ENCODE measurements at places on chromosomes 2 and 18.

GRCh38 chr18:8942021-8942908 lies 160.2 kb upstream of the NDUFV2 start:
- DNase-seq, result no peak

DNA sequence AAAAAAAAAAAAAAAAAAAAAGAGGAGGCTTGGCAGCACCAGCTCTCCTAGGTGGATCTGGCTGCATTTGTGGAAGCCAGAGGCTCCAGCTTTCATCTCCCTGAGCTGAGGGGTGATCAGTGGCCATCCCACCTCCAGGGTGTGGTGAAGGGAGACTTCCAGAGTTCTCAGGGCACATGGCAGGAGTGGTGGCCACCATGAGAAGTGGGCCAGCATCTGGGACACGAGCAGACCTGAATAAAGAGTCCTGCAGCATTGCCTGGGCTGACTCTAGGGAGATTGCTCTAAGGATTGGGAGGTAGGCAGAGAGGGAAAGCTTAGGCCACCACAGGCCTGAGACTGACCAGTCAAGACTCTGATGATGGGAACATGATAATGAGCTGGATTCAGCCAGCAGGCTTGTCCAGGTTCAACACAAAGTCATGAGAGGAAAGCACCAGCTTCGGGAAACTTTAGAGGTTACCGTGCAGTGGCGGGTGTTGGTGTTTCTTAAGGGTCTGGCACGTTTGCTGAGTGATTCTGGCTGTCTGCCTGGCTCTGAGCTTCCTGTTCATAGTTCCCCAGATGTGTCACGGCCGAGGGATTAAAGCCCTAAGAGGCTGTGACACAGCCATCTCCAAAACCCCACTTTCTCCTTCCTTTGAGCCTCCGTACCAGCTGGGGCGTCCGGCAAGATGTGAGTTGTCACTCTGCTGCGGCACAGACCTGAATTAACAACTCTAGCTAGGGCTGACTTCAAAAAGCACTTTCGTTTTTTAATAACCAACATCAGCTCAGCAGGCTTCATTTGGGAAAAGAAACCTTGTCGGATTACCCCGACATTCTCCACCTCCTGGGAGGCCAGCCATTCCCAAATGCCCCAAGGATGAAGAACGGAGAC lies 38.3 kb upstream of the IL1R1 start:
- DNase-seq, result no peak

GRCh38 chr2:23734416-23734815 lies 192.5 kb downstream of the ATAD2B start:
- peak; percentile 15 for DNase-seq

DNA sequence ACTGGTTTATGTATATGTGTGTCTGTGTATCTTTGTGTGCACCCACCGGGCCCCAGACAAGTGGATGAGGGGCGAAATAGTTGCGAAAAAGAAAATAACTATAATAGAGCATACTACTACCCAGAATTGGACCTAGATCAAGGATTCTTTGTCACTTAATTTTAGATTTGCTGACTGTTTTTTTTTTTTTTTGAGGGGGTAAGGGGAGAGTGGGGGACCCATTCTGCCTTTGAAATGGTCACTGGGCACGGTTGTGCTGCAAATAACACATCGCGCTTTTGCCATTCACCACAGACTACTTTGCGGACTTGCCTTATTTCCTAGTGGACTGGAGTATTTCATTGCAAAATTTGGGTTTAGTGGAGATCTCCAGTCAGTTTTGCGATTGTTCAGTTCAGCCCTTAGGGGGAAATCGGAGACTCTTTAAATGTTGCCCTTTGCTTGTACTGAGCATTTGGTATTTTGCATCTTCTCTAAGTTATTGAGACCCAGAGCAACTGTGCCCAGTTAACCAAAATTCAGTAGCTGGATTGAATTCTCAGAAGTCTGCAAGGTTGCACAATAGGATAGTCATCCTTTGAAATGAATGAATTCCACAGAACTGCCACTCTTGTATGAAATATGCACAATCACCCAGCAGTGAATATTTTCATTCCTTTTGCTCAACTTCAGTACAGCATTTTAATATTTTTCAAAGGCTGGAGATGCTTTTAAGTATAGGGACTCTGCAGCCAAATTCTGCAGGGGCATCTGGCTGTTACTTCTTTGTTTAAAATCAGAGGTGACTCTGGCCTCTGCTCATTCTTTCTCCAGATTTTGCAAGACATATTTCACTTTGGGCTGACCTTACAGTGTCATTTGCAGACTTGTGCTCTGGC lies 2.9 kb downstream of the TRIB2 start:
- no peak for DNase-seq

GRCh38 chr2:183248866-183249567 lies 124.8 kb downstream of the NUP35 start:
- no peak for DNase-seq

DNA sequence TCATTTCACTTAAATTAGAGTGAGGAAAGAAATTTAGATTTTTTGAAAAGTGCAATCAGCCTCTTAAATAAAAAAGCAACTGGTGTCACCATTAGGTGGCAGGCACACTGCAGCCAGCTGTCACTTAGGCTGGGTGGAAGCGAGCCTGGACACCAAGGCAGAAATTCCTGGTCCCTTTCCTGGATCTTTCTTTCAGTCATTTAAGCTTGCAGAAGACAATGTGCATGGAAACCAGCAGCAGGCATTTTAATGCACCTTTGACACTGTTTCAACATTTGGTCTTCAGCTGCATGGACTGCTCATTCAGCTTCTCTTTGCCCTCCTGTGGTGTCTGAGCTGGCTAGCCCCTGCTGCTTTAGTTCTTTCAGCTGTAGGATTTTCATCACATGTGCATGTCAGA lies 61.0 kb downstream of the AQP4 start:
- DNase-seq, result no peak

GRCh38 chr2:137658433-137658832 lies 305.8 kb upstream of the HNMT start:
- no peak for DNase-seq

DNA sequence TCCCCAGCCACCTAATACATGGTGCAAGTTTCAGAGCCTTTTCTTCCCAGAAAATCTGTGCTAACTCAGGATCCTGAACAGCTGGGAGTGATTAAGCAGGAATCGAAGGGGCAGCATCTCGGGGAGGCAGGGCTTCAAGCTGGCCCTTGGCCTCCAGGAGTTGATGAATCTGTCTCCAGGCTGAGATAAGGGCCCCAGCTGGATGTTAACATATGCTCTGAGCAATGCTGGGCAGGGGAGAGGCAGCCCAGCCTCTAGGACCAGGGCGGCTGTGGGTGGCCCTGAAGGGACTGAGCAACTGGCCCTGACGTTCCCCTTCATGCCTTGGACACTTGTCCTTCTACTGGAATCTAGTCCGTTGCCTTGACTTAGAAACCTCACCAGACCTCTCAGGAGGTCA lies 84.1 kb upstream of the EPC2 start:
- no peak for DNase-seq

DNA sequence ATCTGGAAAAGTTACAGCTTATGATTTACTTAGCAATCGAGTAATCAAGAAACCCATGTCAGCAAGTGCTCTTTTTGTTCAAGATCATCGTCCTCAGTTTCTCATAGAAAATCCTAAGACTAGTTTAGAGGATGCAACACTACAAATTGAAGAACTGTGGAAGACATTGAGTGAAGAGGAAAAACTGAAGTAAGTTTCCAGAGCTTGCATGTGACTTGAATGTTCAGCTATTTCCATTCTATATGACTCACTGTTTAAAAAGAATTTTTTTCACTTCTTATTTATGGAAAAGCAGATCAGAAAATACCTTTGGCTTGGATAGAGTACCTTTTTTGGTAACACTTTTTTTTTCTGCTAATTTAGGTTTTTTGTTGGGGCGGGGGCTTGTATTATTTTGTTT lies 70.7 kb downstream of the PMS1 start:
- no peak for DNase-seq

- DNase-seq, result no peak
Observed at GRCh38 chr2:220273082-220273481, 645.7 kb downstream of the SLC4A3 start.

DNA sequence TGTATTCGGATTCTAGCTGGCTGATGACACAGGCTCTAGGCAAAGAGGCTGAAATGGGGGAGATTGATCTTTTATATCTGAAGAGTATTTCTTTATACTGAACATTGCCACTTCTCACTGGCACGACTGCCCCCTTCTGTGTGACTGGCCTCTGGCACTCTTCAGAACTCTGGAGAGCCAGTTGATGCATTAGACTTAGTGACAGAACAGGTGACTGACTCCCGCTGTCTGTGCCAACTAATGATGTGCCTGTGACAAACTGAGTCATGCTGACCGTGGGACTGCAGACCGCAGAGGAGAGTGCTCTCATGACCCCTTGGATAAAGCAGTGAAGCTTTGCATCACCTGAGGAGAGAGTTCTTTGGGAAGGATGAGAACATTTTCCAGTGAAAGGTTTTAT lies 14.4 kb downstream of the MGAT5 start:
- DNase-seq, result no peak

- DNase-seq, result no peak
Observed at GRCh38 chr2:99851089-99851488, 291.3 kb downstream of the AFF3 start.

- DNase-seq, result no peak
Observed at GRCh38 chr2:165697748-165698443, 96.2 kb downstream of the GALNT3 start.

DNA sequence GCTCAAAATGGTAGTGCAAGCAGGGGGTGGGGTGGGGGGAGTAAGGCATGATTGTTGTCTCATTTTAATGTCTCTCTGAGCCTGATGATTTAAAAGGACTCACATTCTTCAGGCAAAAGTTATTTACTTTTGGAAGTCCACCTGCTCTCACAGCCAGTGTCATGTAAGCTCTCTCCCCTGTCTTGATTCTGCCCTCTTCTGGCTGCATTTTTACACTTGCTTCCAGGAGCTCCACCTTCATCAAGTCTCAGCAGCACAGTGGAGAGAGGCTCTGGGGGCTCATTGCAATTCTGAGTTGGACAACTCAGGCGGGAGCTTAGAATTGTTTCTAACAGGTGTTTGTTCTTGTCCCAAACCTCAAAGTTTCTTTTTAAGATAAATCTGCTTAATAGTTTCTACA lies 39.2 kb downstream of the GNAL start:
- DNase-seq, result no peak

GRCh38 chr2:195633573-195633870 lies 23.5 kb upstream of the SLC39A10 start:
- DNase-seq, result no peak

Data from CMK (cell line).